ENCODE measurements at places on chromosomes 6 and 20.
A peak's percentile ranks its signal among the peaks of the same experiment; 100 is the strongest.

DNA sequence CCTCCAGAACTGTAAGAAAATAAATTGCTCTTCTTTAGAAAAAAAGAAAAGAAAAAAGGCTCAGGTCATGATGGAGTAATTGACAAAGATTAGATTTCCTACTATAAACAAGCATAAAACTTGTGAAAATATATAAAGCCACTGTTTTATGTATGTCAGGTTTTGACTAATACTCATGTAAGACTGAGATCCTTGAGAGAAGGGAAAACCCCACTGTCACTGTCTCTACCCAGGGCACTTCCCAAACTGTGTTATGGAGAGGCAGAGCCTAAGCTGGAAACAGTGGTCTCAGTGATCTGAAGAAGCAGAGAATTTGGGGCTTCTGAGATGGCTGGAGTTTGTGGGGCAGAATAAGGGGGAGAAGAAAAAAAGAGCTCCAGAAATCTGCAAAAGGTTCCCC is 7.6 kb downstream of the ACAT2 start:
- DNase-seq = no peak

DNA sequence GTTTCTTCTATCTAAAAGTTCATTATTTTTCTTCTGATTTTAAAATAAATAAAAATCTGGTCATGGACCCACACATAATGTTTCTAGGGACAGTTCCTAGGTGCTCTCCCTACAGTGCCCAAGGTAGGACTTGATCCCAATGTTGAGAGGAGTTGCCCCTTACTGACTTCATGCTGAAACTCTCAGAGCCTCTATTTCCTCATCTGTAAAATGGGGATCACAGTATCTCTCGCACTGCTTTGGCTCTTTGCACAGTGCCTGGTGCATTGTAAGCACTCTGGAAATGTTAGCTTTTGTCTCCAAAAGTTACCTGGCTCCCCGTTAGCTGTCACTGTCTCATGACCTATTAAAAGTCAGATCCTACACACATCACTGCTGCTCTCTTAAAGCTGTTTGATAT is 205.5 kb downstream of the TSHZ2 start:
- DNase-seq = no peak

DNA sequence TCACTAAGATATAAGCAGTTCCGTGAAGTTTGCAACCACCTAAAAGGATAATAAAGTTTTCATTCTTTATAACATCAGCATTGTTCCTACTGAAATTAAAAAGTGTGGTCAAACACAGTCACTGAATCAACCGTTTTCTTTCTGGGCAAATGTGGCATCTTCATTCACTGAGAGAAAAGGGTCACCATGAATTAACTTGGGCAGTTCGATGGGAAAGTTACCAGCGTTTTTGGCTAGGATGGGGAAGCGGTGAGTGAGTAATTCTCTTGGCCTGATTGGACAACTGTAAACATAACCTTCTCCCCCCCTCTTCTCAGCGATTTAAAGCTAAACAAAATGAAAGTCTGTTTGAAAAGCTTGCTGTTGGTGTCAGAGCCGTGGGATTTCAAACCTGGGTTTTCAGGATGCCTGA is 181.8 kb downstream of the SASH1 start:
- peak; percentile 65 for DNase-seq

GRCh38 chr6:36019167-36019566 is 5.3 kb downstream of the SLC26A8 start:
- no peak for DNase-seq

- no peak for DNase-seq
Measured at GRCh38 chr6:110201151-110201884, 21.1 kb downstream of the CDC40 start.

GRCh38 chr6:37819802-37820717 is 533 bp downstream of the ZFAND3 start:
- peak; percentile 47 for DNase-seq

DNA sequence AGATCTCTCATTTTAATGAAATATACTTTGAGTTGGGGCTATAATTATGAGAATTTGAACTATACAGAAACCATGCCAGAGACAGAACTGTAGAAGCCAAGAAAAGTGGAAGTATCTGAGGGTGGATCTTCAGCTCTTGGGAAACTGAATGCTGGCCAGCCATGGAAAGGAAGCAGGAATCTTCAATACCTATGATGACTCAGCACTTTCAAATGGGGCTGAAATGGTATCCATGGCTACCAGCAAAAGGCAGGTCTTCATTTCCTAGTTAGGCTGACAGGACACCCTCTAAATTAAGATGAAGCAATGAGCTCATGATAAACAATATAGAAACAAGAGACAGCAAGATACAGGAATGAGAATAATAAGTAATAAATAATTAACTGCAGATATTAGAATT is 171.3 kb downstream of the COL21A1 start:
- DNase-seq = no peak

DNA sequence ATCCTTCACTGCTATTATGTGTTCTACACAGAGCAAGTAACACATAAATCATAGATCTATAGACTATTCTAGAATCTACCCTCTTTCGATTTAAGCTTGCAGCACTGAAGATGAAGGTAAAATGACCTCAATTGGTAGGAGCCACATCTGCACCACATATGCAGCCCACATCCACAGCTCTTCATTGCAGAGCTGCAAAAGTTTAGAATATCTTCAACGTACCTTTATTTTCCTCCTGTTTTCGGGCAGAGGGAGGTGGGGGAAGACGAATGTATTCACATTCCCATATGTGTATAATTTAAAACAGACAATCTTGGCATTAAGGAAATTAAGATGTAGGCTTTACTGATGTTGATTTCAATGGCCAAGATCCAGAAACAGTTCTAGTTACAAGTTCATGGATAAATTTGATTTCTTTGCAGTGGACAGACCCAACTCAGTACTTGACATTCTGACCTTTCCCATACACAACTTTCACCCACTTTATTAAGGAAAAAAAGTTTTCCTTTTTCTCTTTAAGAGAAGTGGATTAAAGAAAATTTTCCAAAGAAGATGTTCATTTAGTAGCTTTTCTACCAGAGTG is 14.0 kb downstream of the EPB41L2 start:
- DNase-seq = no peak

- DNase-seq = no peak
Measured at GRCh38 chr6:45272626-45273025, 55.5 kb upstream of the RUNX2 start.

- DNase-seq = no peak
Measured at GRCh38 chr20:53739799-53740785, 146.5 kb upstream of the ZNF217 start.

- peak; percentile 90 for DNase-seq
Measured at GRCh38 chr6:30781743-30782424, 37.5 kb upstream of the IER3 start.

GRCh38 chr6:83417880-83418663 is 12.8 kb downstream of the ME1 start:
- peak; percentile 71 for DNase-seq

DNA sequence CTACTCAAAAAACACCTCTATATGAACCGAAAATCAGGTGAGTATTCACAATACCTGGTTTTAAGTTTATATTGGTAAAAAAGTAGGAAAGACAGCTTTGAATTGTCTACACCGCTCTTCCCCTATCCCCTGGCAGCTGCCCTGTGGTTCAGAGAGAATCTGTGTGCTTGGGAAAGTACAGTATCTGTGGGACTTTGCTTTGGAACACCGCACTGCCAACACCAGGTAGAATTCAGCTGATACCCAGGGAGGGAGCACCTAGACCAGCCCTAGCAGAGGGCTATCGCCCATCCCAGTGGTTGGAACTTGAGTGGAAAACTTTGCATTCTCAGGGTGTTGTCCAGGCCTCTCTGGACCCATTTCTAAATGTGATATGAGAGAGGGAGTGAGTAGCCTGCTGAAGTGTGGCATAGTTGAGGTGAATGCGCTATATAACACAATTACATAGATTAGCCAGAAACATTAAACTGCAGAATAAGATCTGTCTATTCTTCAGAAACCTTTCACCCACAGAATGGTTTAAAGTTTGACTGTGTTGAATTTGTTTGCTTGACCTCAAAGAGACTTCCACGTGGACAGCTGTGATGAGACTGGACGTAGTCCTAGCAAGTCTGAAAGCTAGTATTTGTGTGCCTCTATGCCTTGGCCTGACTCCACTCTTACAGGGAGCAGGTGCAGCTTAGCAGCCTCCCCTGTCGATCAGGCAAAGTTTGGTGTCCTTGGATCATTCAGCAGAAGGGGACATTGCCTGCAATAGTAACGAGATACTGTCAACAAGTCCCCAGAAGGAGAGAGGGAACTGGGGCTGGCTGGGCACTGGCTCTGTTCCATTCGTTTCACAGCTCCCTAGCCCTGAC is 11.5 kb upstream of the MPC1 start:
- DNase-seq = no peak

GRCh38 chr20:49516916-49517804 is 34.7 kb upstream of the KCNB1 start:
- DNase-seq = no peak

DNA sequence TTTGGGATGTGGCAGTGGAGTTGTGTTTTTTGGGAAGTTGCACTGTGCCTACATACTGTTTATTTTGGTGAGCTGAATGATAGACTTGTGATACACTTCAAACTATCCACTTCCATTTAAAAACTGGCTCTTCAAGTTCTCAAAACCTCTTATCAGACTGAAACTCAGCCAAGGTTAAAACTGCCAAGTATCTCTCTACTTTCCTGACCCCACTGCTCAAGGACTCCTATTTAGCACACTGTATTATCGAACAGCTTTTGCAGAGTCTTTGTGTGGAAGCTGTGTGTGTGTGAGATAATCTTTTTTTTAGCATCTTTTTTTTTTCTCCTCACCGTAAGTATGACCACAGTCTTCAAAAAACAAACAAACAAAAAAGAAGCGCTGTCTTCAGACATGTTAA is 21.1 kb downstream of the STX11 start:
- DNase-seq = no peak

DNA sequence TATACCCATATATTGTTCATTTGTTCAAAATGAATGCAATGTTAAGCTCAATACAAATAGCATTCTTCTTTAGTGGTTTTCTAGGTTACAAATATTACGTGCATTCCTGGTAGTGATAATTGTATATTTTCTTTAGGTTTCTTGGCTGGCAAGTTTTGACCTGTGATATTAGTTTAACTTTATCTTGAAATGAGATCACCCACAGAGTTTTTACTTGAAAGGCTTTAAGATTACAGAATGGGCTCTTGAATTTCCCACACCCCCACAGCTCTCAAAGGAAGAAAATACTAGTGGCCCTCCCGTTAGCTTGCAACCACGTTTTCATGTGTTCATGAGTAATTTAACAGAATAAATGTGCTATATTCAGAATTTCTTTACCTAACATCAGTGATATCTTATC is 1315.5 kb upstream of the GJE1 start:
- DNase-seq = no peak

DNA sequence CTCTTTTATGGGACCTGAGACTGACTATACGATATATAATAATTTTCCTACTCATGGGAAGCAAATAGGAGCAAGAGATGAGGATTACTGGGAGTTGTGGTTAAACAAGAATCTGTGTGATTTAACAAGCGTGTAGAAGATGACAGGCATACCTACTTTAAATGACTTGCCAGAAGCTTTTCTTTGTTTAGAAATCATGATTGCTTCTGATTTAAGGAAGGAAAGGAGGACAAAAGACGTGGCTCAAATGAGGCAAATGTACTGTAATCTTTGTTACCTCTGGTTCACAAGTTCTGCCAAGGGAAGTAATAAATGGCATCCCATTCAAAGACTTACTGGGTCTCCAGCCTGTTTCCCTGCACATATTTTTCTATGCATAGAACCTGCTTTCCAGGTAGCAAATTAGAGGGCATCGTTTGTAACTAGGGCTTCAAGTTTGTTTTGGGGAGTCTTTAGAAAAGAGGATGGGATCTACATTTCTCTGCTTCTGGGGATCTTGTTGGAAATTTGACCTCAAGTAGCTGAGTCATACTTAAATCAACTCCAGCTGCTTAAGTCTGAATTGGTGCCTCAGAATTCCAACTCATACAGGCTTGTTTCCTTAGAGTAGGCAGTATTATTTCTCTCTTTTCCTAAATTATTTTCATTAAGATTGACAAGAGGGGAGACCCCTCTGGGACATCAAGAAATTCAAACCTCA is 2.9 kb upstream of the TRMT11 start:
- peak; percentile 67 for DNase-seq

DNA sequence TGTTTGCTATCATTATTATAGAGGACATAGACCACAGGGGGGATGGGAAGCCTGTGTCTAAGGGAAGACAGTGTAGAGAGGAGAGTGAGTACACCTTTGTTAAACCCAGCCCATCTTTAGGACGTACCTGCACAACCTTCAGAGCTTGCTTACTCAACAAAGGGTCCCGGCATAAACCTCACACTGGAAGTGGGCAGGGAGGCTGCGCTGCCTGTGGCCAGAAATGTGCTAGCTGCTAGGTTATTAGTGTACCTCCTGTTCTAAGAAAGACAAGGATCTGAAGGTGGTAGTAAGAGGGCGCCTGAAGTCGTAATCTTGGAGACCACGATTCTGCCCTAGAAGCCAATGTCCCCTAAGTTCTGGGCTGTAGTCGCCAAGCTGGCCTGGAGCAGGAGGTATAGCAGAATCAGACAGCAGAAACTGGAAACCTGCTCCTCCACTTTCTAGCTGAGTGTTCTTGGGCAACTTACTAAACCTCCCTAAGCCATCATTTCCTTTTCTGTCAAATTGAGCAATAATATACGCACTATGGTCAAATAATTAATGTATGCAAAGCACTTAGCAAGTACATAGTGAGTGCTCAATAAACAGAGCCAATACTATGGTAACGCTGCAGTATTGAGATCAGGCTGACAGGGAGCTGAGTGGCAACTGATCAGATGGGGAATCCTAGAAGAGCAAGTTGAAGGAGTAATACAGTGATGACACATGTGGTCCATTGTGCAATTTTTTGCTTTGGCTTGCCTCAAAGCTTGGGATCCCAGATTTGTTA is 16.8 kb upstream of the AKIRIN2 start:
- peak; percentile 29 for DNase-seq

DNA sequence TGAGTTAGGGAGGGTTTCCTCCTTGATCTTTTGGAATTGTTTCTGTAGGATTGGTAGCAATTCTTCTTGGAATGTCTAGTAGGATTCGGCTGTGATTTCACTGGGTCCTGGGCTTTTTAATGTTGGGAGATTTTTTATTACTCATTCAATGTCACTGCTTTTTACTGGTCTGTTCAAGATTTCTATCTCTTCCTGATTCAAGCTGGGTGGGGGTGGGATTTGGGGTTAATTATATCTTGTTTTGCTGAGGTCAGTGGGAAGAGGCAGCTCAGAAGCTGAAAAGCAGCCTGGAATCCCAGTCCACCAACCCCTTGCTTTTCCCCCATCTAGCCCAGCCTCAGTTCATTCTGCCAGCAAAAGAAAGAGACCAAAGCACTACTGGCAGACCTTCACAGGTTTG is 39.6 kb downstream of the SUMO4 start:
- DNase-seq = no peak

Measured in AG08395 (cell line).